Stimulated activated CD8-positive, alpha-beta memory T cell treated with anti-CD3 and anti-CD28 coated beads, Interleukin-4, amount 100 ng/mL, for 1 hour (primary cell): ENCODE measurements at places on chromosomes 2 and 18.

GRCh38 chr2:84243788-84244733, 215.0 kb downstream of the SUCLG1 start:
- no peak for DNase-seq

- no peak for DNase-seq
Observed at GRCh38 chr18:48119204-48119603, 188.7 kb upstream of the SMAD2 start.

DNA sequence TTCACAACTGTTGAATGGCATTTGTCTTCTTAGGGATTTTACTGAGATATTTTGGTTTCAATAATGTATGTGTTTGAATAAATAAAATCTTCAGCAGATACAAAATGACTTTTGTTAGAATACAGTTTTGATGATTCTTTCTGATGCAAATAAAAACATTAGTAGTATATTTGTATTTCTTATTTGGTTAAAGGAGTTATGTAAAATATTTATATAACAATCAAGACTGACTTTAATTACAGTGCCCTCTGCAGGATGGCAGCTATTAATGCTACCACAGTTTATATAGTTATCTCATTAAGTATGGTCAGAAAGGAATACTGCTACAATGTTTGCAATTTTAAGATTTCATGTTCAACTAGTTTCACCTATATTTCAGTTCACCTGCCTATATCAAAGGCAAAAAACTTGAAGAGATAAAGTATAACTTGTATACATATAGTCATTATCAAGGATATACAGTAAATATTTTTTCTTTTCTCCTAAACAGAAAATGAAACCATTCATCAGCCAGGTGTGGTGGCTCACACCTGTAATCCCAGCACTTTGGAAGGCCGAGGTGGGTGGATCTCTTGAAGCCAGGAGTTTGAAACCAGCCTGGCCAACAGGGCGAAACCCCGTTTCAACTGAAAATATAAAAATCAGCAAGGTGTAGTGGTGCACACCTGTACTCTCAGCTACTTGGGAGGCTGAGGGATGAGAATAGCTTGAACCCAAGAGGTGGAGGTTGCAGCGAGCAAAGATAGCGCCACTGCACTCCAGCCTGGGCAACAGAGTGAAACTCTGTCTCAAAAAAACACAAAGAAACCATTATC, 19.8 kb downstream of the ARL5A start:
- DNase-seq = no peak

DNA sequence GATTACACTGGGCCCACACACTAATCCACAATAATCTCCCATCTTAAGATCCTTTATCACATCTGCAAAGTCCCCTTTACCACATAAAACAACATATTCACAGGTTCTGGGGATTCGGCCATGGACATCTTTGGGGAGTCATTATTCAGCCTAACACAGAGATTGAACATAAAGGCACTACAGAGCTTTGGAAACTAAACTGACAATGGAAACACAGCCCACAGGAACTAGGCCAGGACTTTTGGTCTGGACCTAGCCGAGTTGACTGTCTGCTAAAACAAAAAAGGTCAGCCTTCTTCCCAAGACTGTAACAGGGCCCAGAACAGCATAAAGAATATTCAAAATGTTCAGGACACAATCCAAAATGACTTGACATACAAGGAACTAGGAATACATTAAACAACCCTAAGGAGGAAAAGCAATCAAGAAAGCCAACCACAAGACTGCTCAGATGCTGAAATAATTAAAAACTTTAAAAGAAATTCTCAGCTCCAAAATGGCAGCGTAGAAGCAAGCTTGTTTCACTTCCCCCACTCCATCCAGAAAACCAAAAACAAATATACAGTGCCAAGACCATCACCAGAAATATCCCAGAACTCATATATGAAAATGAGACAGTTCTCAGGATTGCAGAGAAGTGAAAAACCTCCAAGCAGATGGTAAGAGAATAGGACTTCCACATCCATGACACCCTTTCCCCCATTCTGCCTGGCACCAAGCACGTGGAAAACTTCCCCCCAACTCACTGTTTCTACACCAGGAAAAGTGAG, 207.8 kb downstream of the ATAD2B start:
- no peak for DNase-seq

- no peak for DNase-seq
Observed at GRCh38 chr2:219245899-219246230, 586 bp downstream of the STK16 start.

DNA sequence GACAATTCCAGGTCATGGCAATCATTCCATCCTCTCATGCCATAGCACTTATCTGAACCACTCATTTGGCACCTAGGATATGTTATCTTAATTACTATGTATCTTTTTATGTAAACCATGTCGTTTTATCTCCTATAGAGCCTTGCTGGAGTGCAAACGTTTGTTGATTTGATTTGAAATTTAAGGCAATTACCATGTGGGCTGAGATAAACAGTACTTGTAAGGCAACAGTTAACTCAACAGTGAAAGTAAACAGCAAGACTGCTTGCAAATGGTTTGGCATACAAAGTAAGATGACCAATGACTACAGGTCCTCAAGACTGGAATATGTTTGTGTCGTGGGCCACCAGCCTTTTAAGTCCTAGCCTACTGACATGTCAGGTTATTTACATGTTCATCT, 133.7 kb upstream of the ZFP36L2 start:
- DNase-seq = no peak

- no peak for DNase-seq
Observed at GRCh38 chr2:7809640-7810039, 872.2 kb upstream of the ID2 start.

DNA sequence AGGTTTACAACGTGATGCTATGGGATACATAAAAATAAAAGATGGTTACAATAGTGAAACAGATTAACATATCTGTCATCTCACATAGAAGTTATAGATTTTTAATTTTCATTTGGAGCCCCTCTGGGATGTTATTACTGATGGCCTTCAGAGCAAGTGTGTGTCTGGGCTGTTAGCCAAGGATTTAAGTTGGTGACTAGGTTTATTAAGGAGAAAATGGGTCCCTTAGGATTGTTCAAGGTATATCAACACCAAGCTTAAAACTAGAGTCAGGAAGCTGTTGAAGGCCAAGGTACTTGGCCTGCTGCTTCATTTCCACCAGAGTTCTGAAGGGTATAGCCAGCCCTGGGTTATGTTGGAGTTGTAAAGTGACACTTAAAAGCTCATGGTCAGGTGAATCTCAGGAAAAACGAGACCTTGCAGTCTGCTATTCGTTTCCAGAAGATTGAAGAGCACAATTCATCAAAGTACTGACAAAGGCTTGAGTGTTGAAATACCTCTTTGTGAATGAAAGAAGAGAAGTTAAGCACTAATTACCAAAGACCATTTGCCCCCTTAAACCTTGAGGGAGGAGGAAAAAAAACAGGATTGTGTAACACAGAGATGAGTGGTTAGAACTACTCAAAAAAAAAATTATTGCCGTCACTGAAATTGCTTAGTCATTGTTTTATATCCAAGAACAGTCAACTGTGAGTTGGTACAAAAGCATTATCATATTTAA, 48.4 kb downstream of the MAP2 start:
- DNase-seq = no peak

DNA sequence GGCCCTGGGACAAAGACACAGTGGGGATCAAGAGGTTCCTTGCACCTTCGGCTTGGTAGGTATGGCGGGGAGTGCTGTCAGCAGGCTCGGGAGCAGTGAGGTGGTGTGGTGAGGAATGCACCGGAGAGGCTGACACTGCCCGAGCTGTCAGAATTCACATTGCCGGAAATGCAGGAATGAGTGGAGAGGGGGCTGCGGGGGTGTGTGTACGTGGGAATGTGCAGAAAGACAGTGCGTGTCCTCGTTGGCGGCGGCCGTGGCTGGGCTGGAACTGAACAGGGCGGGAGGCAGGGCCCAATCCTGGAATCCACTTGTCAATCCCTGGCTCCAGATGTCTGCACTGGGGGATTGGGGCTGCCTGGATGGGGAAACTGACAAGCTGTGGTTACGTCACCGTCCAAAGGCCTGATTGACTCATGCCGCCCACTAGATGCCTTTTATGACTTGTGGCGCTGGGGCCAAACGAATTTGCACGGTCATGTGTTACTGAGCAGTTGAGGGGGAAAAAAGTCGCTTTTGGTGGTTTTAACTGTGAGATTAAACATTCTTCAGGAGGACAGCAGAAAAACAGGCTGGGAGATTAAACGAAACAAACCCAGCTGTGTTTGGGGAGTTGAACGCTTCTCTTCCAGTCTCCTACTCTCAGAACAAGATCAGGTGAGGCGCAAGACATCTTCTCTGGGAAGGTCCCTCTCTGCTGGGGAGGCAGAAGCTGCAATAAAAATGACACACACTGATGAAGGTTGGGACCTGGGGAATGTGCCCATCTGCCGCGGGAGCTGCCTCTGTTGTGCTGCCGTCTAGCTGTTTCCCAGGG, 189.4 kb upstream of the GLI2 start:
- no peak for DNase-seq
